ENCODE measurements at places on chromosomes 7 and 10. TPM values are rescaled to one million over a fixed set of nuclear protein-coding genes. Genes with fewer than 3 reads are reported as not detected.

DNA2 gene
- total RNA-seq = 1.4 TPM

MMD2 gene
- total RNA-seq = not detected

NKX6-2 gene
- not detected for total RNA-seq

RAMP3 gene
- 306 TPM for total RNA-seq

PTPN20 gene
- 9.4 TPM for total RNA-seq

MRC1 gene
- total RNA-seq = 389 TPM

DNA sequence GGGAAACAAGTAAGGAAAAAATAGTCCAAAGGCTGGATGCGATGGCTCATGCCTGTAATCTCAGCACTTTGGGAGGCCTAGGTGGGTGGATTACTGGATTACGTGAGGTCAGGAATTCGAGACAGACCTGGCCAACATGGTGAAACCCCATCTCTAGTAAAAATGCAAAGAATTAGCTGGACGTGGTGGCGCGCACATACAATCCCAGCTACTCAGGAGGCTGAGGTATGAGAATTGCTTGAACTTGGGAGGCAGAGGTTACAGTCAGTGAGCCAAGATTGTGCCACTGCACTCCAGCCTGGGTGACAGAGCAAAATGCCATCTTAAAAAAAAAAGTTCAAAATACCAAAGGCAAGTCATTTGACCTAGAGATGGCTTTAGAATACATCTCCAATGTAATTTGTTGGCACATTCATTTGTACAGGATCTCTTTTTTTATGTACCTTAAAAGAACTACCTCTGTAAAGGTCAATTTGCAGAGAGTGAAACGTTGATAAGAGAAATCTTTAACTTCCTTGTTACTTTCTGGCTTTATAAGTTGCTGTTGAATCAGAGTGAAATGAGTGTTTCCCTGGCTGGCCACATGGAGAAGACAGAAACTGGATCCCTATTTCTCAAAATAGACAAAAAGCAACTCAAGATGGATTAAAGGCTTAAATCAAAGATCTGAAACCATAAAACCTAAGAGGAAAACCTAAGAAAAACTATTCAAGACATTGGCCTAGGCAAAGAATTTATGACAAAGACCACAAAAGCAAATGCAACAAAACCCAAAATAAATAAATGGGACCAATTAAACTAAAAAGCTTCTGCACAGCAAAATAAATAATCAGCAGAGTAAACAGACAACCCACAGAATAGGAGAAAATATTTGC, 260.7 kb downstream of the KLF6 start:
- no peak for DNase-seq

- DNase-seq = no peak
These were observed 8.0 kb downstream of the FRMPD2 start for GRCh38 chr10:48266528-48266927.

GRCh38 chr10:34010891-34011290, 676.4 kb upstream of the NRP1 start:
- DNase-seq = no peak

GRCh38 chr7:143954544-143954943, at the start of gene OR2F1:
Gene OR2F1, plus strand, starts transcription at chr7:143954844. Its CDS starts 5,127 bp downstream, at chr7:143959971.
- DNase-seq = no peak
